ENCODE measurements at places on chromosomes 2 and 18. TPM values are rescaled to one million over a fixed set of nuclear protein-coding genes. Genes with fewer than 3 reads are reported as not detected.

- DNase-seq: no peak
Measured at GRCh38 chr2:165535471-165535870, 66.0 kb downstream of the CSRNP3 start.

The TFCP2L1 gene
- total RNA-seq: 22.0 TPM

GRCh38 chr2:84912984-84913383, 7.5 kb downstream of the TMSB10 start:
- no peak for DNase-seq

- no peak for DNase-seq
Measured at GRCh38 chr2:3249476-3249962, 128.1 kb downstream of the EIPR1 start.

DNA sequence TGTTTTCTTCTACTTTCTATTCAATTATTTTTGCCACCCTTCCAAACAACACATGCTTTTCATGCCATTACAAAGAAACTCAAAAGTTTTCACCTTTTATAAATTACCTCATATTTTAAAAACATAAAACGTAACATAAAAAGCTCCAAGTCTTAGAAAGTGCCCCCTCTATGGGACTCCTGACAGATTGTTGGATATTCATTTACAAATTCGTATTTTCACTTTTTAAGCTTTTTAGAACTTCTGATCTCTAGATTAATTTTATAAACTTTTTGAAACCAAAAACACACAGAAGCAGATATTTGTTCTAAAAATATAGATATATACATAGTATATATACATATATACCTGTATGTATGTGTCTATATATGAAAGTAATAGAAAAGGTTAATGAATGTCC, 1.5 kb downstream of the COL5A2 start:
- no peak for DNase-seq

DNA sequence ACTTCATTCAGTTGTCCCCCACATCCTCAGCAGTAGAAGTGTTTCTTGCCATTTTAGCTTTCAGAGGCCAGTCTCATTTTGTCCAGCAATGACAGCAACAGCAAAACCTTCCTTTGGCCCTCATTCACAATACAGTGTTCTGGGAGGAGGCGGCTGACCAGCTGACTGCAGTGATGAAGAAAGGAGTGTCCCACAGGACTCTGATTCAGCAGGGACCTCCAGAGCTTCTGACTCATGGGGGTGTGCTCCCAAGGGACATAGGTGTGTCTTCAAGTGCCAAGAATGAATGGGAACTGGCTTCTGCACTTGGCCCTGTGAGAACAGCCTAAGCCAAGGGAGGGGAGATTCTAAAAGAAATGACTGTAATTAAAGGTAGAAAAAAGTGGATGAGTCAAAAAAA, 147.0 kb upstream of the PELI1 start:
- DNase-seq: no peak

DNA sequence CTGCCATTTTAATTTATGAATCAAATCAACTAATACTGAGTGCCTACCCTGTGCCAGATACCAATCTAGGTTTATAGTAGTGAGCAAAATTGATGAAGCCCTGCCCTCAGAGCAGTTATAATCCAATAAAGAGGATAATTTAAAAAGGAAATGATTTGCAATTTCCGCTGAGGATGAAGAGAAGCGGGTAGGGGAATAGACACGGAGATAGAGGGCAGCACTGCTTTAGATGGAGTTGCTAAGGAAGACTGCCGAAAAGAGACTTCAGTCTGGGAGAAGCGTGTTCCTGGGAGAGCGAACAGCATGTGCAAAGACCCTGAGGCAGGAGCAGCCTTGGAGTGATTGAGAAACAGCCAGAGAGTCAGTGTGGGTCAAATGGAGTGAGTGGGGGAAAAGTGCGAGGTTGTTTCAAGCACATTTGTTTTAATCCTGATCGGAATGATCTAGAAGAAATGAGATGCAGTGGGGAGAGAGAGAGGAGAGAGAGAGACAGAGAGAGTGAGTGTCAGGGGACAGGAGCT, 12.4 kb downstream of the LAMA3 start:
- no peak for DNase-seq

DNA sequence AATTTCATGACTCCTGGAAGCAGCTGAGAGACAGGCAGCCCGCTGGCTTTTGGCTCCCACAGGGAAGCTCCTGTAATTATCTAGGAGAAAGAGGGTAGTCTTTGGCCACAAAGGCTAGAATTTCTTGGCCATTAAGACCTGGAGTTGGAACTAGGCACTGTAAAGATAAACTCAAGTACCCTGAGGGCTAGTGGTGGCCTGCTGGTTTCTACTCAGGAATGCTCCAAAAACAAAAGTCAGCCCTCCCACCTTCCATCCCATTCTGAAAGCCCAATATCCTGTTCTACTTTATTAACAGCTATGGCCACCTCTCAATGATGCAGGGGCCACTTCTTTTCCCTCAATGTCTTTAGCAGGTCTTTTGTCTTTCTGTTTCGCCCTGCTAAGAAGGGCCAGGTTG, 34.0 kb upstream of the CYP26B1 start:
- no peak for DNase-seq

DNA sequence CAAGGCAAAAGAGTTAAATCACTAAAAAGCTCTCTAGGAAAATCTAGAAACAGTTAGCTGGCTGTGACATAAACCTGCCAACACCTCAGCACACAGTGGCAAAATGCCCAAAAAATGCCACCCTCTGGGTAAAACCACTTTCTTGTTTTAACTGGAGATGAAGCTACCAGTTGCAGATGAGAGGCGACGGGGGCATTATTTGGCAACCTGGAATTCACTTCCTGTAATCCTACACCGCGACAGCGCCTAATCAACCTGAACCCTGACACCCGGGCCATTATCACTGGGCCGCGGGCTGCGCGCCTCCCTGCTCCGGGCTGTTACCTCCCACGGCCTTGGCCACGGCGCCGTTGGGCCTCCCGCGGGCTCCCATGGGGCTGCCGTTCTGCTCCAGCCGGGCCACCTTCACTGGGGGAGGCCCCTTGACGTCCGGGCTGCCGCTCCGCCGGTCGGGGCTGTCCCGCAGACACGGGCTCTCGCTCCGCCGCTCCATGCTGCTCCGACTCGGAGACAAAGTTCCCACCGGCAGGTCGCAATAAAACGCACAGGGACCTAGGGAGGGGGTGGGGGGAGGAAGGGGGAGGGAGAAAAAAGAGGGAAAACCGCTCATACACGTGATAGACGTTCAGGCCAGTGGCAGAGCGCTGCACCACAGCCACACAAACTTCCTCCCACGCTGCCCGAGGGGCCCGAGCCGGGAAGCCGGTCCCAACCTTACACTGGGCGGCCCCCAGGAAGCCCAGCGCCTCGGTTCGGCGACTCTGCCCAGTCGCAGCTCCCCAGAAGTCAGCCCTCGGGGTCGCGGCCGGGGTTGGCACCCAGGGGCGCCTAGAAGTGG, 2.0 kb downstream of the SATB2 start:
- DNase-seq: peak; percentile 68

- no peak for DNase-seq
Measured at GRCh38 chr18:25239151-25239550, 112.8 kb downstream of the ZNF521 start.

DNA sequence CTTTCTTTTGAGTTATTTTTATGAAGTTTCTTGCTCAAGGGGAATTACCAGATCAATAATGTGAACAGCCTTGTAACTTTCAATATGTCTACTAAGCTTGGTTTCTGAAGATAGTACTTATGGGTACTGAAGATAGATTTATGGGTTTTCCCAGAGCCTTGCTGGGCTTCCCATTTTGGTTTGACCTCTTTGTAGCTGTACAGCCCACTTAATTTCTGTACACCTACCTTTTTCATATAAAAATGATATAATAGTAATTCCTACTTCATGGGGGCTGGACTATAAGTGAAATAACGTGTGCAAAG, 22.2 kb downstream of the IL1R2 start:
- no peak for DNase-seq

The EPB41L3 gene
- 68.9 TPM for total RNA-seq

DNA sequence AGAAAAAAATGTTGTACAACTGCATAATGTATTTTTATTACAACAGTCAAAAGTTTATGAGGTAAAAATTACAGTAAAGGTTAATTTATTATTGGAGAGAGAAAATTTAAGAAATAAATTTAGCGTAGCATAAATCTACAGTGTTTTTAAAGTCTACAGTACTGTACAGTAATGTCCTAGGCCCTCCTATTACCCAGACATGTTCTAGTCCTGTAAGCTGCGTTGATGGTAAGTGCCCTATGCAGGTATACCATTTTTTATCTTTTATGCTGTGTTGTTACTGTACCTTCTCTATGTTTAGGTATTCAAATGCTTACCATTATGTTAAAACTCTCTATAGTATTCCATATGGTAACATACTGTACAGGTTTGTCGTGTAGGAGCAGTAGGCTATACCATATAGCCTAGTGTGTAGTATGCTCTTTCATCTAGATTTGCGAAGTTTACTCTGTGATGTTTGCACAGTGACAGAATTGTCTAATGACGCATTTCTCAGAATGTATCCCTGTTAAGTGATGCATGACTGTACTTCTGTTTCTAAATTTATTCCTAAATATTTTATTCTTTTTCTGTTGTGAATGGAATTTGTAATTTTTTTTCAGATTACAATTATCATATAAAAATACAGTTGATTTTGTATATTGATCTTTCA, 24.5 kb downstream of the ABI2 start:
- DNase-seq: no peak

The CFAP221 gene
- total RNA-seq: 26.3 TPM

DNA sequence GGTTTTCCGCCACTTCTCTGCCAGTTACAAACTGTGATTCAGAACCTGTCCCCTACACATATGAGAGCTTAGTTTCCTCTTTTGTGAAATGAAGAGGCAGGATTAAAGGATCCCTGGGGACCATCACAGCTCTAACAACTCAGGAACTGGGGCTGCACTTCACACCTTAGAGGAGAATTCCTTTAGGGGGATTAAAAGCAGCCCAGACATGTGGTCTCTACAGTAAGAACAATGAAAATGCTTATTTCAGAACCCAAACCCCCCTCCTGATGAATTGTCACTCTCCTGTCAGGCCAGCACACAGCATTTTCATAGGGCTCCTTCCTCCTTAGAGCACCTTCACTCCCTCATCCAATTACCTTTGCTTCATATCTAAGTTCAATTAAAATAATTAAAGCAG, 101.5 kb upstream of the NEDD4L start:
- DNase-seq: no peak

The AP1S3 gene
- total RNA-seq: 16.8 TPM

GRCh38 chr2:150279686-150280085, 207.8 kb downstream of the RND3 start:
- DNase-seq: no peak

GRCh38 chr2:167411367-167411766, 523.1 kb downstream of the XIRP2 start:
- no peak for DNase-seq

- no peak for DNase-seq
Measured at GRCh38 chr18:63001861-63002260, 286.5 kb downstream of the PHLPP1 start.

The CFAP65 gene
- not detected for total RNA-seq

DNA sequence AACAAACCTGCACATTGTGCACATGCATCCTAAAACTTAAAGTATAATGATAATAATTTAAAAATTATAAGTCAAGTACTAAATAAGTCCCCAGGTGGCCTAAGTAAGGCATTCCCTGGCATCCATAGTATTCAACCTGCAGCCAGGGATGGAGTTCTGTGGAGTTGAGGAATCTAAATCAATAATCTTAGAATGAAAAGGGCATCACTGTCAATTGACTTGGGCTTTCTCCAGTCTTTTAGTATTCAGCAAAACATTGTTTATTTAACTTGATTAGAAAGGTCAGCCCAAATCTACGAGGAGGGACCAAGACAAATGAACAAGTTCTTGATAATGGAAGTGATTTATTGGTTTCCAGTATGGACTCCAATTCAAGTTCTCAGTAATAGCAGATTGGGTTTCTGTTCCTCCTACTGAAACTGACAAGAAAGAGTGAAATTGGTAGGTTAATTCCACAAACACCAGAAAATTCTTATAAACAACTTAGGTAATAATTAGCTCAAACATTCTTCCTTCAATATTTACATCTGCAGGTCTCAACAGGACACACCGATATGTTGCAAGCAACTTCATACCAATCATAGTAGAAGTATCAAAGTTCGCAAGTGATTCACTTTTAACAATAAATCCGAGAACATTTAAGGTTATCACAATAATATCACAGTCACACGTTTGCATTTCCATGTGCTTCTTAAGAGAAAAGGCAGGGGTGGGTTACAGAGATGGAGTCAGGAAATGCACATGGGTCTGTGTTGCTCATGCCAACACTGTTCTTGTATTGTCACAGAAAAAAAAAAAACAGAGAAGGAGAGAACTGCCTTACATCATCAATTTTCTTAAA, 51.7 kb upstream of the EHBP1 start:
- no peak for DNase-seq

DNA sequence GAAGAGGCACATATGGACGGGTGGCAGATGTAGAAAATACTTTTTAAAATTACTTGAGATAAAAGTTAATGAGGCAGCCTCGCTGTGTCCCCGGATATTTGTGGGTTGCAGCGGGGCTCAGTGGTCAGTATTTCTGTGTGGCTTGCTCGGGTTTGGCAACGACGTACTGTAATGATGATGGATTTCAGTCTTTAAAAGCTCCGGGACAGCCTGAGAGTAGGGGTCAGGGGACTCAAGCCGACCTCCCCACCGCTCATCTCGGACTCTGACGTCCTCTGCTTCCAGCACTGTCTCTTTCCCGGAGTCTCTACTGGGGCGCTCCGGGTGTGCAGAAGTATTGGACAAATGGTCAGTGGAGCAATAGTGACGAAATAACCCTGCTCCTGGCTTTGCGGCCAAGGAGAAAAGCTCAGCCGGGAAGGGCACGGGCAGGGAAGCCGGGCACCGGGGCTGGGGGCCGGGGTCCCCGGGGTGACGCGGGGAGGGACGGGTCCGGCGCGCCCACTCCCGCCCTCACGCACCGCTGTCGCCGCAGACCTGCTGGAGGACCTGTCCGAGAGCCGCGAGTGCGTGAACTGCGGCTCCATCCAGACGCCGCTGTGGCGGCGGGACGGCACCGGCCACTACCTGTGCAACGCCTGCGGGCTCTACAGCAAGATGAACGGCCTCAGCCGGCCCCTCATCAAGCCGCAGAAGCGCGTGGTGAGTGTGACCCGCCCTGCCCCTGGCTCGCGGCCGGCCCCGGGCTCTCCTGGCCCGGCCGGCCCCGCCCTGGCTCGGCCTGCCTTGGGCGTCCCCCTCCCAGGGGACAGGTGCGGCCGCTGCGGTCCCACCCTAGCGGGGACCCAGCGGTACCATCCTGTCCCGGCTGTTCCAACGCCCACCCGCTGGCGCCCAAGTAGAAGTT, 7.3 kb downstream of the GATA6 start:
- DNase-seq: peak; percentile 78

The POTEF gene
- total RNA-seq: not detected

The AQP12B gene
- not detected for total RNA-seq

The SKA1 gene
- total RNA-seq: 0.52 TPM

- DNase-seq: no peak
Measured at GRCh38 chr18:28793901-28794300, 617.0 kb upstream of the CDH2 start.

The ARHGAP28 gene
- total RNA-seq: 15.7 TPM

DNA sequence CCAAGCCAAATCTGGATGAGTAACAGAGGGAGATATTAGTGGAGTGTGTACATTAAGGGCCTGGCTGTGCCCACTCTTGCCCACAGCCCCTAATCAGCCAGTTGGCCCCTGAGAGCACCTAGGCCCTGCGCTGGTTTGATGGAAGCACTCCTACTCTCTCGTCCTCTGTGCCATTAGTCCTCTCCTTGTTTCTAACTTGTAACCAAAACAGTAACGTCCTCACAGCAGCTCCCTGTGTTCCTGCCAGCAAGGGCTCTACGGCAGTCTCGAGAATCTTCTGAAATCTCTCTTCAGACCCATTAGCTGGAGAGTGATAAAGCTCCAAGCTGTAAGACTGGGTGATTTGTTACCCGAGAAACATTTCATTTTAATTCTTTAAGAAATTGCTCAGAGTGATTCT, 76.1 kb downstream of the LRRC30 start:
- no peak for DNase-seq

All from upper lobe of right lung (tissue), 1 donor.